Right renal pelvis (tissue), 4 donors: ENCODE measurements at places on chromosomes 3 and 15. TPM values are rescaled to one million over a fixed set of nuclear protein-coding genes. Genes with fewer than 3 reads are reported as not detected.

GRCh38 chr3:177467247-177467985, 270.1 kb upstream of the TBL1XR1 start:
- DNase-seq, result no peak

DNA sequence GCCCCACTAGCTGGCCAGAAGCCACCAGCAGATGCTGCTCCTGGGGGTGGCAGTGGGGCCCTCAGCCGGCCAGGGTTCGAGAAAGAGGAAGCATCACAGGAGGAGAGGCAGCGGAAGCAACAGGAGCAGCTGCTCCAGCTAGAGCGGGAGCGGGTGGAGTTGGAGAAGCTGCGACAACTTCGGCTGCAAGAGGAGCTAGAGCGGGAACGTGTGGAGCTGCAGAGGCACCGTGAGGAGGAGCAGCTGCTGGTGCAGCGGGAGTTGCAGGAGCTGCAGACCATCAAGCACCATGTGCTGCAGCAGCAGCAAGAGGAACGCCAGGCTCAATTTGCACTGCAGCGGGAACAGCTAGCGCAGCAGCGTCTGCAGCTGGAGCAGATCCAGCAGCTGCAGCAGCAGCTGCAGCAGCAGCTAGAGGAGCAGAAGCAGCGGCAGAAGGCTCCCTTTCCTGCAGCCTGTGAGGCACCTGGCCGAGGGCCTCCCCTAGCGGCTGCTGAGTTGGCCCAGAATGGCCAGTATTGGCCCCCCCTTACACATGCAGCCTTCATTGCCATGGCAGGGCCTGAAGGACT, 17.5 kb upstream of the APEH start:
- no peak for DNase-seq

- DNase-seq, result no peak
Observed at GRCh38 chr3:78878011-78878410, 889.8 kb downstream of the ROBO1 start.

INTS14 gene
- polyA plus RNA-seq, result 47.1 TPM

DNA sequence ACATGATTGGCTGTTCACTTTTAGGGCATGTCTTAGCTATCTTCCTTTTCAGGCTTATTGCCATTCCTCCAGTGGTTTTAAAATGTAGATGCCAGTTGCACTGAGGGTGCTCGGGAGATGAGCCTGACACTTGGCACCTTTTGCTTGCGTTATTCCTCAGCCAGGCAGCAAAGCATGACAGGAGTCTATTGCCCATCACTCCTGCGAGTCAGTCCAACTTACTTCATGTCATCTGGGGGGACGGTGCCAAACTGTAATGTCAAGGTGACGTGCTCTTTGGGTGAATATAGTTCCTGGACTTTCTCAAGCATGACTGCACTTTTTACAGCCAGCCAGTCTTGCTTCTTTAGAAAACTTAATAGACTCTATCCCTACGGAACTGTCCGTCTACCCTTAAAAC, 406.0 kb upstream of the C2CD4B start:
- DNase-seq, result no peak

DNA sequence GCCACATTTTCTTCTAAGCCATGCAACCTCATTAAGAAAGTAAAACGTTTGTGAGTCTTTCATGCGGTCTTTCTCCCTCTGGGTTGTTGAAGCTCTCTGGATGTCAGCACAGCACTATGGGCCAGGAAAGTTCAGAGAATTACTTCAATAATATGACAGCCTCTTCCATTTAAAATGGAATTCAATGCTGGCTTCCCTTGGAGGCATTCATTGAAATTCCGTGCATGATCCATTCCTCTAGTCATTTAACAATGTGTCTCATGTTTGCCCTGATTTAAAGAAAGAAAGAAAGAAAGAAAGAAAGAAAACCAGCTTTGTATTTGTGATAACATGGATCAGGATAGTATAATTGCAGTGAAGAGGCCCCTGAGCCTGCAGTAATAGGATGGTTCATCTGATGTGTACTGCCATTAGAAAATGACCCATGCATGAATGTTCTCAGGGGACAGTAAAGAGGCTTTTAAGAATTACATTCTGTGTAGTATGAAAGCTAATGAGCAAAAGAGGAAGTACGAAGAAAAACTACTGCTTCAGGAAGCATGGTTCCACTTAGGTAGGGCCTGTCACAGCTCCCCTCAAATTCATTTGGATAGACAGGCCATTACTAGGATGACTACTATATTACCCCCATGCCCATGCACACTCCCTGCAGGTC, 146.0 kb downstream of the ARPP21 start:
- no peak for DNase-seq

DNA sequence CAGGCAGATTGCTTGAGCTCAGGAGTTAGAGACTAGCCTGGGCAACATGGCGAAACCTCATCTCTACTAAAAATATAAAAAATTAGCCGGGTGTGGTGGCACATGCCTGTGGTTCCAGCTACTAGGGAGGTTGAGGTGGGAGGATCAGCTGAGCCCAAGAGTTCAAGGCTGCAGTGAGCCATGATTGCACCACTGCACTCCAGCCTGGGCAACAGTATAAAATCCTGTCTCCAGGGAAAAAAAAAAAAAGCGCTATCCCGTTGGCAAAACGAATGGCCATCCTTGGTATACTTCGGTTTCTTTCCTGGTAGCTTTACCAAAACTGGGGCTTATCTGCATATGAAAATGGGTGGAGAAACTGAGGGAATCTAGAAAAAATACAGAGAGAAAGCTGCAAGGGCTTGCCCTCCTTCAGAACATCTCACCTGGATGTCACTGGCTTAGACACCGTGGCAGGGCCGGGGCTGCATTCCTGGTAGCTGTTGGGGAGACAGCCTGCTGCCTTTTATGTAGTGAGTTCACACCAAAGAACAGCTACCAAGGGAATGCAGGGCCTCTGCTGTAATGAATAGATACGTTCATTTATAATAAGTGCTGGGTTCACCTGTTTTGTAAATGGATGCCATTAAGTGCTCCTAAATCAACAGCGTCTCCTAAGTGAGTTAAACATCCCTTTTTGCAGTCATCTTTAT, 96.0 kb downstream of the IQSEC1 start:
- no peak for DNase-seq

GRCh38 chr3:36709826-36710365, 54.5 kb downstream of the DCLK3 start:
- DNase-seq, result no peak

- DNase-seq, result no peak
Observed at GRCh38 chr15:83869341-83869740, 215.4 kb downstream of the ADAMTSL3 start.

- DNase-seq, result no peak
Observed at GRCh38 chr3:114274929-114275328, 18.9 kb upstream of the TIGIT start.
